CD4-positive, alpha-beta T cell treated with Interleukin-1 beta for 1 hour (primary cell): ENCODE measurements at places on chromosomes 3 and 15.

DNA sequence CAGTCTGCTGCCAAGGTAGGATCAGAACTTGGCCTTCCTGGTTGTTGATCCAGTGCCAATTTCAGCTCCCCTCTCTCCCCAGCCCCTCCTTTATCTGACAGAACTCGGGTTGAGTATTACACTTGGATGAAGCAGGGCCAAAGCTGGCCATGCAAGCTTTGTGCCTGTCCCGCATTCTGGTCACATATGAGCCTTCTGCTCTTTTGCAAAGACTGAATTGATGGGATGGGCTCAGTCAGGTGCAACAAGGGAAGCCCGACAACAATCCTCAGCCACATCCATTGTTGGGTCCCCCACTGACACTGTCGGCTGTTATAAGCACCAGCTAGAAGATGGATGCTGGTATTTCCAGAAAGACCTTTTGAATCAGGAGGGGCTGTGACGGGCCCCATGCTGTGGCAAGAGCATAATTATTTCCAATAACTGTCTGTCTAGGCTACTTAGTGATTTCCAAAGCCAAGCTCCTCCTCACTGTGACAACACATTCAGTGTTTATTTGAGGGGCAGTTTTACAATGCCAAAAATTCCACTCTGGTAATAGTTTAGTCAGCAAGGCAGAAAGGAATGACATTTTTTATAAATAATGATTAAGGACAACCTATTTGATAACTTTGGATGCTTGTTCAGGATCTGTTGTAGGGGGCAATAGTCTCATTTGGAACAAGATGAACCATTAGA lies 146.8 kb upstream of the FRMD4B start:
- DNase-seq, result no peak

- DNase-seq, result no peak
These were observed 42.4 kb downstream of the TGFBR2 start for GRCh38 chr3:30648670-30649357.

DNA sequence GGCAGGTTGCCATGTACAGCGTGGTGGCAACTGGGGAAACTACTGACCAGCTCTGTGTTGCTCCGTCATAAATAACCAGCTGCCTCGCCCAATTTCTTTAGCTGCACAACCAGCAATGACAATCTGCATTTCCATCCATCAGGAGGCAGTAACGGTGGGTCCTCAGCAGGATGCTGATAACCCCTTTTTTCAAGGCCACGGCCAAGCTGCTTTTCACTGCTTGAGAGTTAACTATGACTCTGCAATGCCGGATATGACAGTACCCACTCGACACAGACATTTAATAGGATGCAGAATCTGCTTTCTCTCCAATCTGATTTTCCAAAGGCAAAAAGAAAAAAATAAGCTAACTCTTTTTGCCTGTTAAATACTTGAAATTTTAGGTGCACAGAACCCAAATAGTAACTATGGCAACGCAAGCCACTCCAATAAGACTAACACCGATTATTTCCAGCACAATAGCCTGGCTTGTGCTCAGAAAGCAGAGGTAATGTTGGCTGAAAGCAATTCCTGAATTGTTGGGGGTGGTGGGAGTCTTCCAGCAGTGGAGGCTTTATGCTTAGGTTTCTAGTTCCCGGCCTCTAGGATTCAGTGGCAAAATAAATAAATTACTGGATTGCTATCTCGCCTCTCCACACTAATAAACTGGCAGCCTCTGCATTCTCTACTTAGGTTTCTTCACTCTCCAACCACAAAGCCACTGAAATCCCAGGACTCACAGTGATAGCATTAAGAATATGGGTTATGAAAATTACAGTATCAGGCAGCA lies 31.2 kb upstream of the SRGAP3 start:
- no peak for DNase-seq

DNA sequence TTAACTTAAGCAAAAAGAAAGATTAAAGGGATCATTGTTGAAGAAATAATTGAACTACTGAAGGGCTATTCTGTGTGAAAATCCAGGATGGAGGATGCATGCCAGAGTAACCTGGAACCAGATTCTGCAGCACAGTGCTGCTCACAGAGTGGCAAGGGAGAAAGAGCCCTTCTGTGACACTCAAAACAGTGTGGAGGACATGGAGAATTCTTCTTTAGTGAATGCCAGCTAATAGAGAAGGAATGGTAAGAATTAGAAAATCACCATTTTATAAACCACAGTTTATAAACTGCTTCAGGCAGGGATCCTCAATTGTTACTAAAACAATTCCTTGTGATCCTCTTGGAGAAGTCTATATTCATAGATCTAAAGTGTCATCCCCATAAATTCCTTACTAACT lies 70.4 kb upstream of the ARHGEF26 start:
- no peak for DNase-seq

- DNase-seq, result no peak
These were observed 7.4 kb downstream of the IL12A start for GRCh38 chr3:159996018-159996417.

DNA sequence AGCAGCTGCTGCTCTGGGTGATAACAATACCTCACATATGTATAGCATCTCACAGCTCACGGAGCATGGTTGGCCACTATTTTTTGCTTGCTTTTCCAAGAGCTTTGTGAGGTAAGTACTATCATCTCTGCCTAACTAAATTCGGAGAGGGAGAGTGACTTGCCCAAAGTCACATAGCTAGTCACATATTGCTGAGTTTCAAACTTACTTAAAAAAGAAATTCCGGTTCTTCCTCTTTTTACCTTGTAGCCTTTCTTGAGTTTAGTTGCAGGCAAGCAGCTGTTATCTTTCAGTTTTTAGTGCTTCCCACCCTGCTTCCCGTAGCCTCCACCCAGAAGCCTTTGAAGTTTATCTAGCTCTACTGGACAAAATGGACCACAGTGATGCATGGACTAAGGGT lies 309.2 kb downstream of the PDCD6IP start:
- DNase-seq, result no peak

- peak; percentile 6 for DNase-seq
These were observed at the start of gene DGKG for GRCh38 chr3:186361762-186362536. TSS of gene DGKG (minus strand) at chr3:186362234. CDS start at chr3:186320459, 41,775 bp downstream.

- no peak for DNase-seq
These were observed 29.0 kb downstream of the IFT122 start for GRCh38 chr3:129469026-129469425.

- DNase-seq, result no peak
These were observed 853.7 kb downstream of the MCTP2 start for GRCh38 chr15:95085056-95085455.

DNA sequence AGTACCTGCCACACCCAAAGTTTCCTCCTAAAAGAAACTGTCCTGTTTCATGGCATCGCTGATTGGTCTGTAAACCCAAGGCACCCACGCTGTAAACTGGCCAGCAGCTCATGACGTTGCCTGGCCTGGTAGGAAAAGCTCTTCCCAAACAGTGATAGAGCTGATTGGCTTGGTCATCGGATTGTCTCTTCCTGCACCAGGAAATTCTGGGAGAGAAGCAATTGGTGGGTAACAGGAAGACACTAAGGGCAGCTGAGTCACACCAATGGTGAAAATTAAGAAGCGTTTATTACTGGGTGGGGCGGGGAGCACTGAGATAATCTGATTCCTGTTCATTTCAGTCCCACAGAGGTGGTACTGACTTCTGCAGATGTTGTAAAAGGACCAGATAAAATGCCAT lies 31.0 kb downstream of the KLHL6 start:
- no peak for DNase-seq

DNA sequence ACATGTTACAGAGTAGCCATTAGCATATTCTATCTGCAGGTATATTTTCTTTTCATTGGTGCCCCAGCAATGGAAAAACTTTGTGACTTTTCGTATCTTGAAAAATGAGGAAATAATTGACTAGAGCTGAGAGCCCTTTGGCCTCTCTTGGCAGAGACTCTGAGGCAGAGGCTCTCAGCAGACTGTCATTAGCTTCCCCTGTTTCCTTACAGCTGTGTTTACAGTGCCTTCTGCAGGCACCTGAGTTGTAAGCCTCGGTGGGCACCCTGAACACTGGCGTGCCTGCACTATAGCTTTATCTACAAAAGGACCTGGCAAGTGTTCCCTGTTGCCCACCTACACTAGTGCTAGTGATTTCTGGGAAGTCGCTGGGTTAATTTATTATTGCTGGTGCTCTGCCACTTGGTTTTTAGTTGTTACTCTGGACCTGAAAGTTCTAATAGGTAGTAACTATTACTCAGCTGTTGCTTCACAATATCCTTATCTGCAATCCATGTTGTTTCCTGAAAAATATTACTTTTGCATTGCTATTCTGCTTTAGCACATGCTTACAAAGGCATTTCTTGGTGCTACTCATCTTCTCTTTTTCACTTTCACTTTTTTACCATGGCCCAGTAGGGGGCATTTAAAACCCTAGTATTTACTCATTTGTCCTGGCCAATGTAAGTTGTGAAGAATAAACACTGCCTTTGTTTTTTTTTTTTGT lies 7.8 kb upstream of the GPR171 start:
- DNase-seq, result no peak

GRCh38 chr3:195508185-195508584 lies 34.9 kb downstream of the PPP1R2 start:
- DNase-seq, result no peak

DNA sequence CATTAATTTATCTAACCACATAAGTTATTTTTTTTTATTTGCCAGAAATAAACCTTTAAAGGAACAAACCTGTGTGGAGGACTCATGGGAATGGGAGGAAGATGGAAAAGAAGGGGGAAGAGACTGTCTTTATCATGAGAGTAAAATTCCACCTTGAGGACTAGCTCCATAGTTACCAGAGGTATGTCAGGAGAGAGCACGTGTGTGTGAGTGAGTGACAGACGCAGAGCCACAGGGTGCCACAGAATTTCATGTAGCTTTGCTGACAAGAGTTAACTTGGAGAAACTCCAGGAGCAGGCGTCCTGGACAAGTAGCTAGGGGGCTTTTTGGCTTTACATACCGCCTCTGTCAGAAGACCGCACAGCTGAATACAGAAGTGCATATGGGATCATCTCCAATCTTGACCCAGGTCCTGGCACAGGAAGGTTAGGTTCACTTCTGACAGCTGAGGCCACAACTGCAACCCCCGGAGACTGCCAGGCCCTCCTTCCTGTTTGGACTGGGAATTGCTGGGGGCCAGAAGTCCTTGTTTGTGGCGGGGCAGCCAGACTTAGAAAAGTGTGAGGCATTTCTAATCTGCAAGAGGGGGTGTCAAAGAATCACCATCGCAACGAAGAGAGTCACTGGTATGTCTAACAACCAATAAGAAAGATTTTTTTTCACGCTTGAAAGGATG lies 197.8 kb upstream of the TPM1 start:
- no peak for DNase-seq

DNA sequence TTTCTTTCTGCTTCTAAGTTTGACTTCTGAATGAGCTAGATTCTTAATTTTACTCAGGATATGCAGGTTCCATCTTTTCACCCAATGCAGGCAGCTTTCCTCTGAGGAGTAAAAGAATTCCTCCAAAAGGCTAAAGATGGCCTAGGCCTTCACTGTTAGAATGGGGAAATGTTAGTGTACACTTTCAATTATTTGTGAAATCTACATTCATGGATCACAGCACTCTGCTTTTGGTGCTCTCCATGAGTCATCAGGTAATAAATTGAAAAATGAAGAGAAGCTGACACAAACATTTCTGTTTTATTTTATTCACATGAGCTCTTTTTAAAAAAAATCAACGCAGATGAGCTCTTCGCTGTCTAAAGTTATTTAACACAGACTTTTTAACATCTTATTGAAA lies 502.5 kb upstream of the GOLIM4 start:
- no peak for DNase-seq

DNA sequence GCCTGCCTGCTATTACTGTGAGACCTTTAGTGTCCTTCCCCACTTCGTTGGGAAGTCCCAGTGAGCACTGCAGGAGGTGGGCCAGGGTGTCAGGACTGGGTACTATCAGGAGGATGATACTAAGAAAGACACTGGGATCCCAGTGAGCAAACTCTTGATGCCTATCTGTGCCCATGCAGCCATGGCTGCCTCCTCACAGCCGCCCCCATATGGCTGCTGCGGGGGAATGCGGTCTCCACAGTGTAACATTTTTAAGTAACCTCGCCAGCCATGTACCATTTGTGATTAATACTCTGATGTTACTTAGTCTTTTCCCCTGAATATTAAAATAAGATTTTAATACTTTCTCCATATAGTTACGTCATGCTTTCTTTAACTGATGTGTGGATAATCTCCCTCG lies 312.2 kb downstream of the RYR3 start:
- no peak for DNase-seq

GRCh38 chr3:195087328-195087727 lies 183.6 kb downstream of the XXYLT1 start:
- no peak for DNase-seq

DNA sequence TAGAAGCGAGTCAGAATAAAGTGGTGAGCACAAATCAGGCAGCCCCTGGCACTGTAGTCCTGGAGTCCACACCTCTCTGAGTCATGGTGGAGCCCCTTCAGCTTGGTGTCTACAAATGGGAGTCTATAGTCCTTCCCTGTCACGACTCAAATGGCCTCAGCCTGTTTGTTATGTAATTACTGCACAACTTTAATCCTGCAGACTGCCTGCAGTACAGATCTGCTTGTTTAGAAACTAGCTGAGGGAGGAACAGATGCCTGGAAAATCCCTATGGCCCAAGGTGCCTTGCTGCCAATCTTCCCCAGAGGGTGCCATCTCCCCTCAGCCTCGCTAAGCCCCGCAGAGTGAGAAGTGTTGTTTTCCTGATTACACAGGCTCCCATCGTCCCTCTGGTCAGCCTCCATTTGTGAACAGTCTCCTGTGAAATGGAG lies 3.9 kb upstream of the CXCR6 start:
- DNase-seq, result no peak

DNA sequence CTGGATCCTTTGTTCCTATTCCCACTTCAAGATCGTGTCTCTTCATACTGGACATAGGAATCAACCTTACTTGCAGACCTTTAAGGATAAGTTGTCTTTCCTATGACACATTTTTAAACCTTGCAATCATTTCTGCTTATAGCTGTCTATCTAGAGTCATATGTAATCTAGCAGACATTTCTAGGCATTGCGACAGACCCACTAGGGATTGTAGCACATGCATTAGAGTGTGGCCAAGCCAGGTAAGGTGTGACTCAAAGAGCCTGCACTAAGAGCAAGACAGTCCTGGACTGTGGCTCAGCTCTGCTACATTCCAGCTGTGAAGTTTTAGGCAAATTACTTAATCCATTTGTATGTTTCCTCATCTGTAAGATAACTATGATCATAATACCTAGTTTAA lies 38.8 kb upstream of the BFSP2 start:
- DNase-seq, result no peak

- no peak for DNase-seq
These were observed 137.5 kb downstream of the ADAM10 start for GRCh38 chr15:58611731-58612676.
